Lower leg skin (tissue), 4 donors: ENCODE measurements at places on chromosomes 2 and 18. TPM values are rescaled to one million over a fixed set of nuclear protein-coding genes. Genes with fewer than 3 reads are reported as not detected.

- no peak for DNase-seq
Observed at GRCh38 chr2:99395589-99396130, 58.5 kb downstream of the EIF5B start.

DNA sequence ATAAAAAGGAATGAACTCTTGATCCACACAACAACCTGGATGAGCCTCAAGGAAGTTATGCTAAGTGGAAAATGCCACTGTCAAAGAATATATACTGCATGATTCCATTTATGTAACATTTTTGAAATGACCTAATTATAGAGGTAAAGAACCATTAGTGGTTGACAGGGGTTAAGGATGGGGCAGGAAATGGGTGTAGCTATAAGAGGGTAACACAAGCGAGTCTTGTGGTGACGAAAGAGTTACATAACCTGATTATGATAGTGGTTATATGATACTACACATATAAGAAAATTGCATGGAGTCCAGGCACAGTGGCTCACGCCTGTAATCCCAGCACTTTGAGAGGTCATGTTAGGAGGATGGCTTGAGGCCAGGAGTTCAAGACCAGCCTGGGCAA lies 346.6 kb upstream of the PKDCC start:
- DNase-seq = no peak

DNA sequence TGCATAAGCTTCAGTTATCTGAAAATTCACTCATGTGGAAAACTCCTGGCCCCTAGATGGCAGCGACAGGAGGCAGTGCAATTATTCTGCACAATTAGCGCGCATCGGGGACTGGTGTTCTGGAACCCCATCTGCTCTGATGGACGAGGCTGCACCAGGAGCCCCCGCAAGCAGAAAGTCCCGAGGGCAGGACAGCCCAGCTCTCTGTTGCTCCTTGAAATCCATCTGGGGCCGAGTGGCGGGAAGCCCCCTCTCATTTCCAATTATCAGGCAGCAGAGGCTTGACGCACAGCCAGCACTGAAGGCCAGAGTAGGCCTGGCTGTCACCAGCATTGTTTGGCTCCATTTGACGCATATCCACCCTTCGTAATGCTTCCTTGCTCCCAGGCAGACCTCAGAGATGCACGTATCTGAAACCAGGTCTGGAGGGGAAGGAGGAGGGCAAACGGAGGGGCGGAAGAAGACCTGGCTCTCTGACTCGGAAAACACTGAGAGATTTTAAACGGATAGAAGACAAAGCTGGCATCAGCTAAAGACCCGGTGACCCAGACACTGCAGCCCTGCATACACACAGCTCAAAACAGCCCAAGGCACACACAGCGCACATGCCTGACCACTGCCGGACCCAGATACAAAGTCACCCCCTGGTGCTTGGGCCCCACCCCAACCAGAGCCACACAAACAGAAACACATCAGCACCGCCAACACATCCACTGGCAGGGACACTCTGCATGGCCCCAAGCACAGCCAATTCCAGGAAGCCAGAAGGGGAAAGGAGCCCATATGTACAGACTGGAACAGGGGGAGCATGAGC lies 69.8 kb downstream of the TNS1 start:
- no peak for DNase-seq

MLPH gene
- total RNA-seq = 13.3 TPM

CETN1 gene
- not detected for total RNA-seq

- DNase-seq = no peak
Observed at GRCh38 chr2:119293254-119293653, 69.6 kb downstream of the STEAP3 start.

HPCAL1 gene
- 45.7 TPM for total RNA-seq

CRYGA gene
- total RNA-seq = not detected

GRCh38 chr2:165390875-165391274 lies 78.6 kb upstream of the CSRNP3 start:
- no peak for DNase-seq

SFTPB gene
- total RNA-seq = not detected

PPP1R1C gene
- 1.5 TPM for total RNA-seq

DNA sequence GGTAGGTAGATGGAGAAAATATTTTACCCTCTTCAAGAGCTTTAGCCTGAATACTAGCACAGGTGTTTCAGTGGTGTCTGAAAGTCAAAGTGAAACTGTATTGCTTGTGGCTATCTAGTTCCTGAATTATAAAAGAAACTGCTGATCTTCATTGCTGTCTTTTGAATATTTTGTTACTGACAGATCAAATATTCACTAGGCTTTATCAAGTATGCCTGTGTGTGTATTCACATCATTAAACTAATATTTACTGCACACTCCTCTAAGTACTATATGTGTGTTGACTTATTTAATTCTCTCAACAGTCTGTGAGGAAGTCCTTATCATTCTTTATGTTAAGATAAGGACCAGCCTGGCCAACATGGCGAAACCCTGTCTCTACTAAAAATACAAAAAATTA lies 139.6 kb downstream of the SOCS6 start:
- DNase-seq = no peak

ICOS gene
- not detected for total RNA-seq

DNA sequence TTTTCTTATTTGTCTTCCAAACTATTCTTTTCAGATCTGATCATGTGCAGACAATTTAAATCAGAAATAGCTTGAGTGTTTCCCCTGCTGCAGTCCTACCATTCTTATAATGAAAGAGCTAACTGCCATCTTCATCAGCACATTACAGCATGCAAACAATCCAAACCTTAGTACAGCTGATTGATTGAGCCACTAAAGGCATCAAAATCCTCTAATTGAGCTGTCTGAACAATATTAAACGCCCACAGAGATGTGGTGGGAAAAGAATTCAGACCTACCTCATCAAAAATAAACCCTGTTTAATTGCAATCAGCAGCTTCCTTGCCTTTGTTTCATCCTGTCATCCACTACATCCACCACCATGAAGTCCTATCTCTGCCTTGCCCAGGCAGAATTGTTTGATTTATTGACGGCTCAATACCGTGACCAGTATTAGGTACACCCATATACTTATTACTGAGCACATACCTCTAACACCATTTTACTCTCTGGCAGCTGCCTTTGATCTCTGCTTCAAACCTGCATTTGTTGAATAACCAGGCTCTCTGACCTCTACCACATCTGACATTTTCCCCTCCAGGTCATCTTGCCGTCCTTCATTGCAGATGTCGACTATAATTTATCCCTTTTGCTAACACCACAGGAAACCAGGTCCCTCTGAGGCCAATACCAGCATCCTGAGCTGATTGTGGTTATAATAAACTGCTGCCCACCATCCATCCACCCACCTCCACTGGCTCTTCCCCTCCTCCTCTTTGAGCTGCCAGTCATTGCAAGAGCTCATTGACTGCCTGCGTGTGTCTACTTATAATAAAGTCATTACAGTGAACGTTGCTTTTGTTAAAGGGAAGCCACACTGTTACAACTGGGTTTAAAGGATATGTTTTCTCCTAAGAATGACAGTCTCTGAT lies 78.5 kb downstream of the RBM43 start:
- no peak for DNase-seq

DNA sequence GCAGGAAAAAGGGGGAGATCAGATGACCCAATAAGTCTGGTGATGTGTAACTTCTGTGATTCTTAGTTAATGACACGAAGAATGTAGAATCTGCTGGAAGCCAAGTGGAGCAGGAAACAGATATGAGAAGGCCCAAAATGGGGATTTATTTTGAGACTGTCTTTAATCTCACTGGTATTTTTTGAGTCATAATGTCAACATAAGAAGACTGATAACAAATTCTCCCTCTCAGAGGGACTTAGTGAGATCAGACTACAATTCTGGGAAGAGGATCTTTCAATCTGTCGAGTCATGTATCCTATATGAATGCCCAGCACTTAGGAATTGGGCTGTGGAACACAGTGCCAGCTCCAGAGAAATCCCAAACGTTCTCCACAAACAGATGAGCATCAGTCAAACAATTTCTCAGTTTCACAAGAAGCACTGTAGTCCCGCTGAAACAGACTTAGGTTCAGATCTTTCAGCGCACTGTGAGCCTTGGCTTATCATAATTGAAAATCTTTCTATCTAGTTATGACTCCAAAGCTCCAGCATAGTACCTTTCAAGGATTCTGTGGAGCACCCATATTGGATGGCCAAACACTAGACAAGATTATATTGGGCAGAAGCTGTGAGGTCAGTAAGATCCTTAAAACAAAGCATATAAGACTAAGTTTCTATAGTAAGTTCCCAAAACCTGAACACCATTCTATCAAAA lies 738.2 kb downstream of the LRP1B start:
- DNase-seq = no peak

EPAS1 gene
- 249 TPM for total RNA-seq

RNU2-63P gene
- not detected for total RNA-seq

- no peak for DNase-seq
Observed at GRCh38 chr2:53467467-53468180, 300.0 kb upstream of the CHAC2 start.

- DNase-seq = no peak
Observed at GRCh38 chr18:30094556-30094955, 948.0 kb downstream of the DSC3 start.

DNA sequence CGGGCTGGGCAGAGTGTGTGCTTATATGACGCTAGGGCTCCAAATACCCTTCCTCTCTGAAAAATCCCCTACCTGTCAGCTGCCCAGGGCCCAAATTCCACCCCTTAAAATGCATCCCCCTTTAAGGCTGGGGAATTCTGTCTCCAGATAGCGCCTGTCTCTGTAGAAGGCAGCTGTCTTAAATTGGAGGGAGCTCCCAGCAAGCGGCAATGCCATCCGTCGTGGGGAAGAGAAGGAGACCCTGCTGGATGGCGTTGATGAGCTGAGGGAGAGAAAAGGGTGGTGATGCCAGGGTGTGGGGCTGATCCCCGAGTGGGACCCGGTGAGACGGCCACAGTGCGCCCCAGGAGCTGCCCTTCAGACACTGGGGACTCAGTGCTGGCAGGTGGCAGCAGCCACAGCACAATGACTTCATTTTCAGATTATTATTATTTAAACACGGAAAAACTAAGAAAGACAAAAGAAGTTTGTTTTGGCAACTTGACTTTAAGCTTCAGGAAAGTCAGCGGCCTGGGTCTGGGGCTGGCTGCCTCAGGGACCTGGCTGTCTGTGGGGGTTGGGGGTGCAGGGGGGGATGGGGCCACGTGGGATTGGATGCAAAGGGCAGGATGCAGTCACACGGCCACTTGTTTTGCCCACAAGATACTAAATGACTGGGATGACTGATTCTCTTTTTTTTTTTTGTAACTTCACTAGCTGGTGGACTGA lies 152.8 kb downstream of the TFCP2L1 start:
- no peak for DNase-seq

- DNase-seq = no peak
Observed at GRCh38 chr2:62661263-62661635, 44.3 kb upstream of the EHBP1 start.

- DNase-seq = no peak
Observed at GRCh38 chr2:64414736-64415435, 39.1 kb upstream of the LGALSL start.

- DNase-seq = no peak
Observed at GRCh38 chr2:161283926-161284325, 24.3 kb upstream of the PSMD14 start.
